ENCODE measurements at places on chromosomes 16 and 17.

- DNase-seq: no peak
Observed at GRCh38 chr16:11392041-11392581, 46.9 kb downstream of the RMI2 start.

DNA sequence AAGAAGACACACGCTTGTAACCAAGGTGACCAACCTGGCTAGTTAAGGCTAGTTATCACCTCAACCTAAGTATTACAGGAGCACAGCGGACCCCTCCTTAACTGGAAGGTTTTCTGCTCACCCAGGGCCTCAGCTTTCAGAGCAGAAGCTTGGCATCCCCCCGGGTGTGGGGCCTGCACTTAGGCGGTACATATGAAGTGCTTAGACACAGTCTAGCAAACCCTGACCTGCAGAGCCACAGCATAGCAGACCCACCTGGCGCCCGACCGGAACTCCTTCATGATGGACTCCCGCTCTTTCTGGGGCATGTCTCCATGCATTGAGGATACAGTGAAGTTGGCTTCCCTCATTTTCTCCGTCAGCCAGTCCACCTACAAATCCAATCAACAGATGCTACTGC is 9.8 kb downstream of the EIF4A3 start:
- DNase-seq: no peak

DNA sequence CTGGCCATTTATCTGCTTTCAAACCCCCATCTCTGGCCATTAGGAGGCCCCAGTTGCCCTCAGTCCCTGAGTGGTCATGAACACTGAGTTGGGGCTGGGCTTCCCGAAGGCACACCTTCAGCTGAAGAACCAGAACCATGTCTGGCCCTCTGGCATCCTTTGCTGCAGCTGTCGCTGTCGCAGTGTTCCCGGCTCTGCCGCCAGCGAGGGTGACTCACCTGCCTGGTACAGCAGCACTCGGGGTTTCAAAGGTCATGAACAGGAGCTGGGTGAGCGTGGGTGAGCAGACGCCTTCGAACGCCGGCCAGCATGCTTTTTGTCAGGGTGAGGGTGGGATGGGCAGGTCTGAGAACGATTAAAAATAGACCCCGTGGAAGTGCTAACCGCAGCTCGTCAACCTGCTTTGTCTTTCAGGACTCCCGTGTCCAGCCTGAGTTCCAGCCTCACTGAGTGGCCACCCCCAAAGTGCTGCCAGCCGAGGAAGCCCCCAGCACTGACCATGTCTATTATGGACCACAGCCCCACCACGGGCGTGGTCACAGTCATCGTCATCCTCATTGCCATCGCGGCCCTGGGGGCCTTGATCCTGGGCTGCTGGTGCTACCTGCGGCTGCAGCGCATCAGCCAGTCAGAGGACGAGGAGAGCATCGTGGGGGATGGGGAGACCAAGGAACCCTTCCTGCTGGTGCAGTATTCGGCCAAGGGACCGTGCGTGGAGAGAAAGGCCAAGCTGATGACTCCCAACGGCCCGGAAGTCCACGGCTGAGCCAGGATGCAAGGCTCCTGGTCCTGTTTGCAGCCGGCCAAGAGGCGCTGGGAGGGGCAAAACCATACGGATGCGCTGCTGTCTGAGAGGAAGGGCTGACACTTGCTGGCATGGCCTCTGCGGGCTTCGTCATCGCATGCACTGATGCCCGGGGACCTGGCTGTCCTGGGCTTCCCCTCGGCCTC is 7.6 kb downstream of the SNN start:
- DNase-seq: no peak

DNA sequence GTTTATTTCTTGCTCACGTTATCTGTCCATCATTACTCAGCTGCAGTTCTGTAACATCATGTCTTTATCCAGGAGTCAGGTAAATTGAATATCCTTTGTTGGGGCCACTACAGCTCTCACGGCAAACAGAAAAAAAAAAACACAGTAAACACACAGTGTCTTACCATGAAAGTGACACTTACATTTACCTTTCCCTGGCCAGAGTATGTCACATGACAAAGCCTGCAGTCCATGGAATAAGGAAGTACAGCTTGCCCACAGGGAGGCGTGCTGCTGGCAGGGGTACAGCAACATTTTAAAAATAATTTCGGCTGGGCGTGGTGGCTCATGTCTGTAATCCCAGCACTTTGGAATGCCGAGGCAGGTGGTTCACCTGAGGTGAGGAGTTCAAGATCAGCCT is 85.7 kb upstream of the HS3ST4 start:
- DNase-seq: no peak

GRCh38 chr17:17393976-17394375 is 82.8 kb upstream of the MED9 start:
- DNase-seq: no peak

All from activated T-helper 2 cell treated with anti-CD3 and anti-CD28 coated beads, Interferon-gamma antibody, Interleukin-2, Interleukin-4, amounts not matched to agents 10 μg/mL and 5 μg/mL and 100 μg/mL, durations not matched to agents 14 hours and 24 hours and 36 hours (primary cell).